ENCODE measurements at places on chromosomes 1 and 21.

DNA sequence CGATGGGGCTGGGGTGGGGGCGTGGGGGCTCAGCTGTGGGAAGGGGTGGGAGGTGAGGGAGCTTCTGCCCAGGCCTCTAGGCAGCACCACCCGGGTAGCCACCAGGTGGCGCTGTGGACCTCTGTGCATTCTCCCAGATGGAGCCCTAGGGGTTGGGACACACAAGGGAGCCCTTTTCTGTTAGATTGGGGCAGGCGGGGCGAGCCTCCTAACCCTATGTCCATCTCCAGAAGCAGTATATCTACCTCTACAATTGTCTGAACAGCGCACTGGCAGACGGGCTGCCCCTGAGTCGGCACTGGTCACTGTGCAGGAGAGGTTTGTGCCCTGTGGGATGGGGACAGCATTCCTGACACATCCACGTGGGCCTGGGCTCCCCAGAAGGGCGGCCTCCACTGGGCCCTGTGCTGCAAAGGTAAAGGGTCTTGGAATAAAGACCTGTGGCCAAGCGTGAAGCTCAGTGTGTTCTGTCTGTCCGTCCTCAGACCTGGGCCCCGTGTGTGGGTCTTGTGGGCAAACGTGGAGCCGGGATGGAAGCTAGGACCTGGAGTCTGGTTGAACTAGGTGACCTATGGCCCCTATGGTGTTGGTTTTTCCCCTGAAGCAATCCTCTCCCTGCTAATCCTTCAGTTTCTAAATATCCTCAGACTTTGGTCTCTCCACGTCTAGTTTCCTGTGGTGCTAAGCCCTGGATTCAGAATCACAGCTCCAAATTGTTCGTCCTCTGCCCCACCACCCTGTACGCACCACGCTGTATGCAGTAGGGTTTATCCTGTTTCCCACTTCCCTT lies 4.4 kb upstream of the LGR6 start:
- DNase-seq = peak; percentile 88

GRCh38 chr1:108179018-108179417 lies 21.1 kb downstream of the SLC25A24 start:
- peak; percentile 51 for DNase-seq

DNA sequence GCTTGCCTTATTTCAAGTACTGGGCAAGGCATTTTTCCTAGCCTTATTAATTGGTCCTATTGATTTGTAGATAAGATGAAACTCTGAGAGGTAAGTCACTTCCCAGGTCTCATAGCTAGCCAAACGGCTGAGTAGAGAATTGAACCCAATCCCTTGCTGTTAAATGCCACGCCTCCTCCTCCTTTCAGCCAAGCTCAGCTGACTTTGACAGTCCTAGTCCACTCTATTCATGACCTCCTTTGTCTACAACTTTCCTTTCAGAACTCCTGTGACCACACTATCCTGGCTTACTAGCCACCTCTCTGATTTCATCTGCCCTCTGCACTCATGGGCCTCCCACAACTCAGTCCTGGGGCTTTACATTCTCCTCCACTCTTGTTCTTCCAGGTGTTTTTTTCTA lies 3.9 kb upstream of the NGF start:
- DNase-seq = no peak

DNA sequence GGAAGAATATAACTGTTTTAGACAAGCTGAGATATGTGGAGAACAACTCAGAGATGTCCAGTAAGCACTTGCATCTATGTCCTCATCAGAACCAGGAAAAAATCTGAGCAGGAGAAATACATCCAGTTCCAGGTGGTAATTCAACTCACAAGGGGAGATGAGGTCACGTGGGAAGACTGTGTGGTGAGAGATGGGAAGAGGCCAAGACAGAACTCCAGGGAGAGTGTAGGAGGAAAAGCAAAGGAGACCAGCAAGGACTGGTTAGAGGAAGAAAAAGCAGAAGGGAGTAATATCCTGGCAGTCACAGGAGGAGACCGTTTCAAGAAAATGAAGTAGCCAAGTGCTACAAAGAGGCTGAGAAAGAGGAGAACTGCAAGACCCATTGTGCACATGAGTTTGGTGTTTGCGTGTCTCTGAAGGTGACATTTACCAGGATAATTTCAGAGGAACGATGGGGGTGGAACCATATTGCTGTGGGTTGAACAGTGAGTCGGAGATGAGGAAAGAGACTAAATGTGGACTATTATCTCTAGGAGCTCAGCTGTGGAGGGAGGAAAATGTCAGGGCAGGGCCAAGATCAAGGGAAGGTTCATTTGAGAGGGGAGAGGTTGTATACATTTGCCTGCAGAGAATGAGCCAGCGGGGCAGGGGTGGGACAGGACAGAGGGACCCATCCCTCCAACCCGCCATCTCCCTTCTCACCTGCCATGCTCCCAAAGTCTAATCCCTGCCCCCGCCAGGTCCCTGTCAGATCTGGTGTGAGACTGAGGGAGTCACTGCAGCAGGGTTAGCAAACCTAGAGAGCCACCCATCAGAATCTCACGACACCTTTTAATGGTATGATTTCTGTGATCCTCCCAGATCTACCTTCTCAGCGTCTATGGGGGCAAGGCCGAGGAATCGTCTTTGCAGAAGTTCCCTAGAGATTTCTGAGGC lies 24.9 kb downstream of the SUSD4 start:
- DNase-seq = no peak

- DNase-seq = peak; percentile 33
These were observed 37.5 kb downstream of the GPR88 start for GRCh38 chr1:100575406-100575805.

DNA sequence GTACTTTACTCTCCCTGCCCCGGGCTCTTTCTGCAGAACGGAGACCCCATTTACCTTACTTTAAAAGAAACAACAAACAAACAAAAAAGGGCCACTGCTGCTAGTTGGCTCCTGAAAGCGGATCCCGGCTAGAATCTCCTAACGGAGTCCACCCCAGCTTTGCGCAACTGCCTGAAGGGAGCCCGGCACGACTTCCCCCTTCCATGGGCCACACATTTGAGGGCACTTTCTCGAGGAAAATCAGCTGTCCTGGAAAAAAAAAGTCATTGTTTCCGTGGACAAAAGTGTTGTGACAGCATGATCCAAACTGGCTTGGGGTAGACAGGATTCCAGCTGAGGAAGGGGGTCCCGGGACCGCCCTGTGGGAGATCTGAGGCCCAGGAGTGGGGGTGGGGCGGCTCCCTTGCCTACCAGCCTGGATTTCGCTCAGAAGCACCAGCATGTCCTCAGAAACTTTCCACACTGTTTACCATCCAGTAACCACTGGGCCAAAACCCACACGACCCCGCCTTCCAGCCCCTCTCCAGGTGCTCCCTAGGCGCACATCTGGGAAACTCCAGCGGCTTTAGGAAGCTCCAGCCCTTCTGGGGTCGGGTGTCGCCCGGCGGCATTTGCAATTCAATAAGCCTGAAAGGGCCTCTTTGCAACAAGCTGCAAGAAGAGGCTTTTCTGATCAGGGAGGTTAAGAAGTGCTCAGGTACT lies 4.8 kb downstream of the RIPK4 start:
- no peak for DNase-seq

Data from hematopoietic multipotent progenitor cell treated with erythropoietin and hydrocortisone succinate and interleukin-3 and kit ligand, for 6 days (in vitro differentiated cells).